ENCODE measurements at places on chromosomes 4 and X. TPM values are rescaled to one million over a fixed set of nuclear protein-coding genes. Genes with fewer than 3 reads are reported as not detected.

DNA sequence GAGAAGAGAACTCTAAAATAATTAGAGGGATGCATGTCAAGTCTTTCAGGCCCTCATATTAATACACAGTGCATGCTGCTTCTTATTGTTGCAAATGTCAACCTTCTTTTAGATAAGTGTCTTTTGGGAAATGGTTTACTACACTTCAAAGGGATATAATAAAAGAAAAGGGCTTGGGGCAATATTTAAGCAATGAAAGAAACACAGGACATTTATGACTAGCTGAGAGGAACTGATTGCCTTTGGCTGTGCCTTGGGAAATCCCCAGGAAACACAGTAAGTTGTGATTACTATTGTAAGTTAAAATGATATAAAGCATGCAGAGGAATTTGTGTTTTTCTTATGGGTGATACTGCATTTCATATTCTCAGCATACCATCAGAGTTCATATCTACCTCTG lies 1036.2 kb upstream of the GRID2 start:
- H3K4me3 ChIP-seq = no peak overlapping the region
- no peak overlapping the region for H3K27ac ChIP-seq
- no peak for DNase-seq

- no peaks in the 10 kb centered on the region for H3K27me3 ChIP-seq
- H3K4me1 ChIP-seq = no peaks in the 10 kb centered on the region
- no peaks in the 10 kb centered on the region for H3K36me3 ChIP-seq
- H3K27ac ChIP-seq = no peak overlapping the region
Observed at GRCh38 chr4:16123356-16124084, 39.7 kb upstream of the PROM1 start.

DNA sequence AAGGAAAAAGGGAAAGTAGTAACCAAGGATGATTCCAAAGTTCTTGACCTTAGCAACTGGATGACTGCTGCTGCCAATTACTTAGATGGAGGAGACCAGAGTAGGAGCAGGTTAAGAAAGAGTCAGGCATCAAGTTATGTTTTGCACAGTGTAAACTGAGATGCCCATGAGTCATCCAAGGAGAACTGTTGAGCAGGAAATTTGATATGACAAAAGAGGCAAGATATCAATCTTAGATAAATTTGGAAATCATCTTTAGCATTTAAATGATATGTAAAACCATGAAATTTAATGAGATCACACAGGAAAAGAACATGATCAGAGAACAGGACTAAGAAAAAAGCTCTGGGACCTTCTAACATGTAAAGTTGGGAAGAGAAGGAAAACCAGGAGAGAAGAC lies 361.3 kb downstream of the OPHN1 start:
- no peaks in the 10 kb centered on the region for H3K27me3 ChIP-seq
- H3K4me1 ChIP-seq = no peaks in the 10 kb centered on the region
- no peak overlapping the region for H3K4me3 ChIP-seq
- no peaks in the 10 kb centered on the region for H3K36me3 ChIP-seq
- no peak for DNase-seq

CCDC110 gene
- 1.2 TPM for total RNA-seq

LEF1 gene
- total RNA-seq = 12.5 TPM

CT55 gene
- not detected for total RNA-seq

HSD17B13 gene
- 23.8 TPM for total RNA-seq

All from vagina (tissue), 2 donors.